ENCODE measurements at places on chromosomes 5 and 9.

DNA sequence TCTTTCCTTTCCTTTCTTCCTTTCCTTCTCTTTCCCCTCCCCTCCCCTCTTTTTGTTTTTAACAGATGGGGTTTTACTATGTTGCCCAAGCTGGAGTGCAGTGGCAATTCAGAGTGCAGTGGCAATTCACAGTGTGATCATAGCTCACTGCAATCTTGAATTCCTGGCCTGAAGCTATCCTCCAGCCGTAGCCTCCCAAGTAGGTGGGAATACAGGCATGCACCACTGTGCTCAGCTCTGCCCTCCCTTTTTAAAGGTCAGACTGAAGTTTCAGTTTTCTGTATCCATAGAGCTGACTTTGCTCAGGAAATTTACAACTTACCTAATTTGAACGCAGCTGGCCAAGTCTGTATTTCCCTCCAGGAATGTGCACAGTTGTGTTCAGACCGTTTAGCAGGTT, 696 bp downstream of the CCL28 start:
- DNase-seq, result no peak

DNA sequence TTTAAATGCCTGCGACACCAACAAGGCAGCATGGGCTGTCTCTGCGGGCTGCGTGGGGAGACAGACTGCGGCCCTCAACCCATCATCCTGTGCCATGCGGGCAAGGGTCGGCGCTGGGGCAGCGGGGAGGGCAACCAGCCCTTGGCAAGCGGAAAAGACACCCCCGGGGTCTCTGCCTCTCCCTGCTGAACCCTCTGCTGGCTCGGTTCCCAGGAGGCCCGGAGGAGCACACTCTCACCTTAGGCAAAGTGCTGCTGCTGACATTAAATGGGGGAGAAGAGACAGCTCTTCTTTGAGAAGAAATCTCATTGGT, 129.6 kb upstream of the PPP1R26 start:
- DNase-seq, result no peak

GRCh38 chr9:79813258-79813638, 241.5 kb downstream of the TLE4 start:
- no peak for DNase-seq

DNA sequence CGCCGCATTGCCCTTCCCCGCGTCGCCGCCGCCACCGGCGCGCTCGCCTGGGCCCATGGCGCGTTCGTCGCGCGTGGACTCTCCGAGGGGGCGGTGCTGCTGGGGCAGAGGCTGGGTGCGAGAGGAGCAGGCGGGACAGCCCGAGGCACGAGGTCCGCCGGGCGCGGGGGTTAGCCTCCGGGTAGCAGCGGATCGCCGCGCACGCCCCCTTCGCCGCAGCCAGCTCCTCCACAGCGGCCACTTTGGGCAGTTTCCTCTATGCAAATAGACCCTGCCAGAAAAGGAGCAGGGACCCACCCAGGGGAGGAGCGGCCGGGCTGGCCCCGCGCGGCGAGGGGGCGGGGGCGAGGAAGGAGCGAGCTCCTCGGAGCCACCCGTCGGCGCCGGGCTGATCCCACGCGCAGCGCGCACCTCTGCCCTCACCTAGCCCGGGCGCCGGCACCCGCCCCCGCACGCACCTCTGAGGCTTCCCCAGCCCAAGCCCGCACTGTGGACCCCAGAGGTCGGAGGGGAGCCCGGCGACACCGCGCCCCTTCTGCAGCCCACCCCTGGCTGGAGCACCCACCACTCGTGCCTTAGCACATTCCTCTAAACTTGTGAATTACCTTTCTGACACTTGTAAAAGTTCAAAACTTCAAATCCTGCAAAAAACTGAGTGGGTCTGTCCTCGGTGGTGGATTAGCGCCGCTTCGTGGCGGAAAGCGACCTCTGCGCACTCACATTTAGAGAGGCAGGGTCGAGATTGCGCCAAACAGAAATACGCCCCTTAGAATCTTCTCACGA, at the start of gene COL23A1:
TSS of gene COL23A1 (minus strand) at position 253 of the 783 bp plus-strand sequence.
- peak; percentile 27 for DNase-seq

GRCh38 chr5:86757824-86758223, 140.1 kb downstream of the COX7C start:
- DNase-seq, result no peak

- DNase-seq, result peak; percentile 58
Measured at GRCh38 chr5:80967500-80968181, 7.5 kb downstream of the RASGRF2 start.

- no peak for DNase-seq
Measured at GRCh38 chr5:144433893-144434292, 263.2 kb downstream of the KCTD16 start.

DNA sequence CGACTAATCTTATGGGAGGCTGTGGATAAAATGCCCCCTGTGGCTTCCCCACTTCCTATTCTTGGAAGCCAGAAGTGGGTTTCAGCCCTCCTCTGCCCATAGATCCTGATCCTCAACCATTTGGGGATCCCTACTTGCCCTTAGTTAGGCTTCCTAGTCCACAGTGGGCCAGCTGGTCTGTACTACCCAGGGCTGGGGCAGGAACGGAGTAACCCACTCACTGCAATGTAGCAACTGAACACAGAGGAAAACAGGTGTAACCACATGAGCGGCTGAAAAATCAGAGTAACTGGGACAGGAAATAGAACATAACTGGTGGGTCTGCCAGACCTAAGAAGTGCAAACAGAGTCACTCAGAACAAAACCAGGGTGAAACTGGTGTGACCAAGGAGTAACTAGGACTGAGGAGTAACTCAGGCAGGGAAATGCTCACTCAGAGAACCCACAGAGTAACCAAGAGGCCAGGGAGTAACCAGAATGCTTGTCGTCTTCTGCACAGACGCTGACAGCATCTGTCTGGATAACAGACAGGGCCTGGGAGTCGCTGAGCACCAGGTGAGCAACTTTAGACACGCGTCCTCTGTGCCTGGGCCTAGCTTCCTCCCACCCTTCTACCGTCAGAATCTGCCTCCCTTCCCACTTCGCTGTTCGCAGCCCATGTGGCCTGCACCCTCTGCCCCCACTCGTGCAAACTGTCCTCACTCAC, 1.0 kb downstream of the AQP3 start:
- no peak for DNase-seq

- DNase-seq, result no peak
Measured at GRCh38 chr9:113677569-113677968, 198.5 kb upstream of the ZNF618 start.

GRCh38 chr5:85159395-85159794, 774.7 kb upstream of the EDIL3 start:
- no peak for DNase-seq

- DNase-seq, result peak; percentile 94
Measured at GRCh38 chr9:81613002-81613812, 76.1 kb downstream of the TLE1 start.

DNA sequence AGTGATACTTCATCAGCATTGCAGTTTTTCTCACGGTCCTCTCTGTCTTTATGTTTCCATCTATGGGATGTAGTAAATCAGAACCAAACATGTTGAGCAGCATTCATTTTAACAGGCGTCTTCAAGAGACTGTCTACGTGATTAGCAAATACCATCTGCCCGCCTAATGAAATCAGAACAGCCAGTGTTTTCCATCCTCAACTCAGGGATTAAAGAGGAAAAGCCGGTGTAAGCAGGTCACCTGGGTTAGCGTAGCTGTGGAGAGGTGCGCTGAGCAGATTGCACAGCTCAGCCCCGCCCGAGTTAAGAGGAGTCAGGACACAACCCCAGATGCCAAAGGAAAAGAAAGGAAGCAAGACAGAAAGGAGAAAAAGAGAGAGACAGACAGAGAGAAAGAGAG, 54.3 kb upstream of the ANKRD33B start:
- no peak for DNase-seq

Measured in AG10803 (cell line).